ENCODE measurements at places on chromosomes 16 and 17.

DNA sequence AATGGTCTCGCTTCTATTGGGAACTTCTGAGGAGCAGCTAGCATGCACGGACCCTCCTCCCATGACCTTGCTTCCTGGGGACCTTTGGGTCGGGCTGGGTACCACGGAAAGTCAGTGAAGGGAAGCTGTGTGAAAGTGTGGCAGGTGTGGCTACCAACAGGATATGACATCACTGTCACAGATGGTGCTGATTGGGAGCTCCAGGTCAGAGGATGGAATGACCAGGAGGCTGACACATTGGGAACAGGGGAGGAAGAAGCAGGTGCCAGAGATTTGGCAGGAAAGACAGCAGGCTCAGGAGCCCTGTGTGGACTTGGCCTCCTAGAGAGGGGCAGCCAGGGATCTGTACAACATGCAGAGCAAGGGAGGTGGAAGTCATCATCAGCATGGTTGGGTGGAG lies 34.0 kb downstream of the CPNE2 start:
- DNase-seq = no peak

DNA sequence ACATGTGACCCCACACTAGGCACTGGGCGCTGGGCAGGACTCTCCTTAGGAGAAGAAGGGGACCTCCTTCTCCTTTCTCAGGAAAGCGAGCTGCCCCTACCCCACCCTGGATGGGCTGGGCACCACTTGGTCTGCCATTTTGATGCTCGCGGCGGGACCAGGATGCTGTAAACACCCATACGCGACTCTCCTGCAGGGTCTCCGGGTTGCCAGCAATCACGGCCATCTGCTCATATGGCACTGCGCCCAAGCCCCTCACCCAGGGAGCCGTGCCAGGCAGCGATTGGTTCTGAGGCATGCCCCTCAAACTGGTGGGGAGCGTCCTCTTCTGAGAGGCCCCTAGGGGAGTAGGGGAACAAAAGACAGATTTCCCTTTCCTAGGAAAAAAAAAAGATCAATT lies 99.0 kb downstream of the C16orf78 start:
- no peak for DNase-seq

DNA sequence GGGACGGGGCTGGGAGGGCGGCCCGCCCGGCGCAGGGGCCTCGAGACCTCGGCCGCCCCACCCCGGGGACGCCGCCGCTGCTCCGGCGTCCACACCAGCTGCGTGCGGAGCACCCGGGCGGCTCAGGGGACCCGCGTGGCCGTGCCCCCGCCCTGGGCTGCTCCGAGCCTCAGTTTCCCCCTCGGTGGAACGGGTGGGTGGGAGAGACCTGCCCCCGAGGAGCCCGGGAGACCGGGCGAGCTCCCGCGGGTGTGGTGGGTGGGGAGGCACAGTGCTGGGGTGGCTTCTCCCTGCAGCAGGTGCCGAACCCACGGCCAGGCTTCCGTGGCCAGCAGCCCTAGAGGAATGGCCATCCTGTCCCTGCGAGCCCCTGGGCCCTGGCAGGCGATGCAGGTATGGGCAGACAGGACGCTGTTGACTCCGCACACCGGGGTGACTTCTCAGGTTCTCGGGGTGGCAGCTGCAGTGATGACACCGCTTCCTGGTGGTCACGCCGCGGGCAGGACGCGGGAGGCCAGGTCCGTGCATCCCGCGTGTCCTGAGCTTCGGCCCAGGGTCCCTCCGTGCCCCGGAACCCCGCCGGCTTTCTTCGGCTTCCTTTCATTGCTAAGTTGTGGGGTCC lies 677 bp downstream of the DEF8 start:
- DNase-seq = no peak

DNA sequence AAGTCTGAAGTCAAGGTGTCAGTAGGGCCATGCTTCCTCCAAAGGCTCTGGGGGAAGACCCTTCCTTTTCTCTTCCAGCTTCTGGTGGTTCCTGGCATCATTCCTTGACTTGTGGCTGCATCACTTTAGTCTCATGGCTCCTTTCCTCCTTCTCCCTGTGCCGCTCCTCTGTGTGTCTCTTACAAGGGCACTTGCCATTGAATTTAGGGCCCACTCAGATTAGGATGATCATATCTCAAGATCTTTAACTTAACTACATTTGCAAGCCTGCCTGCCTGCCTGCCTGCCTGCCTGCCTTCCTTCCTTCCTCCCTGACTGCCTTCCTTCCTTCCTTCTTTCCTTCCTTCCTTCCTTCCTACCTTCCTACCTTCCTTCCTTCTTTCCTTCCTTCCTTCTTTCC lies 89.7 kb upstream of the MPHOSPH6 start:
- no peak for DNase-seq

GRCh38 chr17:39752241-39752881 lies 14.6 kb downstream of the GRB7 start:
- DNase-seq = no peak

DNA sequence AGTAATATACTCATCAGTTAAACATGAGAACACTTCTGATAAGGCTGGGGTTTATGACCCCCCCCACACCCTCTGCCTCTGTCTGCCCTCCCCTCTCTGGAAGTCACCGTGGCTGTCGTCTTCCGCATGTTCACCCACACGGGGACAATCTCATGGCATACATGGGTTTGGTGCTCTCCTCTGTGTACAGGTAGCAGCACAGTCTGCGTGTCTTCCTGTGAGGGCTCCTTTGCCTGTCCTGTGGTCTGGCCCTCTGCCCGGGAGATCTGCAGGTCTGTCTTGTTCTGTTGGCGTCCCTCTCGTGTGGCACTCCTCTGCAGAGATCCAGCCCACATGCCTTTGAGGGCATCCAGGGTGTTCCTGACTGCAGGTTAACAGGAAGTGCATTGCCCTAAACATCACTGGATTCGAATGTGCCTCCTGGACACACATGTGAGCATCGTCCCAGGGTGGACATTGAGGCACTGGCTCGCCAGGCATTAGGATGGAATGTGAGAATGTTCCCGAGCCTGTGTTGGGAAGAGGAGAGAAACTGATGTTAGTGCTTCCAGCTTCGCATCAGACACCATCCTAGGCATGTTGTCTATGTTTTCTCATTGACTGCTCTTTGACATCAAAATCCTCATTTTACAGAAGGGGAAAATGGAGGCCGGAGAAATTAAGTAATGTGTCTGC lies 54.5 kb downstream of the NKD1 start:
- DNase-seq = no peak

DNA sequence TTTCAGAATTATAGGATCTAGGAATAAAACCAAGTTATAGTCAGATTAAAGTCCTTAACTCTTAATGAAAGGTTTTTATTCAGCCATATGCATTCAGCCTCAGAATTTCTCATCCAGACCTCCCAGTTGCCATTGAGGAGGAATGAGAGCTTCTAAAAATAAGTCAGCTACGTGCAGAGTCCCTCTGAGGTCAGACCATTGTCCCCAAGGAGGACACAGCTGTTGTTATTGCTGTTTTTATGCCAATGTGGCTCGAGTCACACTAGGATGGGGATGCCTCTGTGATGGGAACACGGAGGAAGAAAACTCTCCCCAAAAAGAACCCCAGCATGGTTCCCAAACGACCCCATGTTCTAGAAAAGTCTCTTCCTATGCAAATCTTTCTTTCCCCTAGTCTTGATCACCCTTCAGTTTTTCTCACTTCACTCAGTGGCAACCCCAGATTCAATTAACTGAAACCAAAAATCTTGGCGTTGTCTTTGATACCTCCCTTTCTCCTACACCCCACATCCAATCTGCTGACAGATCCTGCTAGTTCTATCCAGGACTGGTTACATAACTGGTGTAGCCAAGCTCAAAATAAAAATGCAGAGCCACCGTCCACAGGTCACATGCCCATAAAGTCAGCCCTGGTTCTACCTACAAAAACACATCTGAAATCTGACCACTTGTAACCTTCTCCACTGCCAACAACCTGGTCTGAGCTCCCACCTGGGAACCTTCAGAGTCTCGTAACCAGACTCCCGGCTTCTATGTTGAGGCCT lies 138.2 kb upstream of the ERCC4 start:
- no peak for DNase-seq

GRCh38 chr16:56233795-56234566 lies 42.7 kb downstream of the GNAO1 start:
- DNase-seq = no peak

GRCh38 chr16:77788181-77789084 lies at the start of gene VAT1L:
TSS of gene VAT1L (plus strand) at chr16:77788564. CDS start at chr16:77788683, 119 bp downstream.
- peak; percentile 21 for DNase-seq

DNA sequence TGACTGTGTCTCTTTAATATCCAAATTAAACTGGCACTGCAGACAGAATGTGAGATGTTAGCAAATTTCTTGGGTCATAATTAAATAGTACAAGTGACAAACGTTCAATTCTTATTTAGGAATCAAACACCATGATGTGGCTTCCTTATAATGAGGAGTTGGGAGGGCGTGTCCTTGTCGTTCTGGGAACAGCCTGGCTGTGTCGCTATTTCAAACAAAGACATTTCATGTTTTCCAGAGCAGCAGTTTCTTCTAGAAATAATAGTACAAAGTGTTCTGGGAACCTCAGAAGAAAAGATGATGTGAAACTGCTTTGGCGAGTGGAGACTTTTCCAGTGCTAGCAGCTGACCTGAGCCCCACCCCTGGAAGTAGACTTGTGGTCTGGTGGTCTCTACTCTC lies 301.7 kb upstream of the N4BP1 start:
- DNase-seq = no peak

Measured in hepatic stellate cell (primary cell).